ENCODE measurements at places on chromosomes 7 and 10.
A peak's percentile ranks its signal among the peaks of the same experiment; 100 is the strongest.

DNA sequence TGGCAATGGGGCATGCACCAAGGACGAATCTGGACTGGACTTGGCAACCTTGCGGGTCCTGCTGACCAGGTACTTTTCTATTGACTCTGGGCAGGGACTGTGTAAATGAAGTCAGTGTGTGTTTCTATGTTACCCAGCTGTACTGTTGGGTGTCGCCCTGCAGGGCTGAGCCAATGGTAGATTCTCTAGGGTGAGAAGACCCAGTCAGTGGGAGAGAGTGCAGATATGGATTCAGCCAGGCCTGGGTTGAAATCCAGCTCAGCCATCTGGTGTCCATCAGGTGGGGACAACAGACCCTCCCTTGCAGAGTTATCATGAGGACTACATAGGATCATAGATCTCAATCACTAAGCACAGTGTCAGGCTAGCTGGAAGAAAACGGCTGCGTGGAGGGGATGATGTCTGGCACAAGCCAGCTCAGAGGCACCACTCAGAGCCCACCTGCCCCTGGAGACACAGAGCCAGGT, 4.9 kb upstream of the PPIF start:
- DNase-seq, result no peak

GRCh38 chr7:106590209-106590816, 70.6 kb downstream of the CCDC71L start:
- DNase-seq, result no peak

GRCh38 chr10:85612833-85613232, 753.8 kb downstream of the GRID1 start:
- DNase-seq, result no peak

DNA sequence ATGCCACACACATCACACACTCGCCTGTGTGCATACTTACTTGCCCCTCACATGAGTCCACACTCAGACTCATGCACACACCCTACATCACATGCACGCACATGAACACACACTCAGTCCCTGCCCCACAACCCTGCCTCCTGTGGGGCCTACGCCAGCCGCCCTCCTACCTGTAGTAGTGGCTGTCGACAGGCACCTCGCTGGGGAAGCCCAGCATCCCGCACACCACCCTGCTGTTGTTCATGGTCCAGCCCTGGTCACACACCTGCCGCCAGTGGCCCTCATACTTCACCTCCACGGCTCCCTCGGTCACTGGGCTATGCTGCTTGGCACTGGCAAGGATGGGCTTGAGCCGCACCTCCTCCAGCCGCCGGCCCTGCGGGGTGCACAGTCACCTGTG, 7.2 kb downstream of the LOXL4 start:
- DNase-seq, result no peak

- DNase-seq, result no peak
These were observed 108.7 kb upstream of the ITGB1 start for GRCh38 chr10:33066558-33067236.

GRCh38 chr7:112866424-112866823, 76.2 kb upstream of the TMEM168 start:
- peak; percentile 40 for DNase-seq

GRCh38 chr10:32050177-32050576, 6.0 kb downstream of the KIF5B start:
- no peak for DNase-seq

GRCh38 chr7:33921216-33921938, 16.0 kb downstream of the BMPER start:
- no peak for DNase-seq

DNA sequence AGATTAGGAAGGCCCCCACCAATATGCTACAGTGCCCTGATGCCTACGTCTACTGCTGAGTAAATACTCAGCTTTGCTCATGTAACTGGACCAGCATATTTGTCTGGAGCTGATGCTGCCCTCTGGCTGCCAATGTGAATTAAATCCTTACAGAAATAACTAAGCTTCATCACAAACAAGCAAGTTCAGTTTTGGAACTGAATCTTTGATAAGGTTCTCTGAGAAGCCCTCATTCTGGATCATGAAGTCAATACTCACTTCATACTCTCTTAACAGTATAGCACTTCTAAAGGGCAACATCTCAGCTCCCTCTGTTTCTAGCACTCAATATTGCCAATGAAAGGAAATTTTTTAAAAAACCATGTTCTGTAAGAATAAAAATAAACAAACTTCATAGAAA, 246.7 kb downstream of the ETV1 start:
- DNase-seq, result peak; percentile 84
